ENCODE measurements at places on chromosomes 2 and 18.

DNA sequence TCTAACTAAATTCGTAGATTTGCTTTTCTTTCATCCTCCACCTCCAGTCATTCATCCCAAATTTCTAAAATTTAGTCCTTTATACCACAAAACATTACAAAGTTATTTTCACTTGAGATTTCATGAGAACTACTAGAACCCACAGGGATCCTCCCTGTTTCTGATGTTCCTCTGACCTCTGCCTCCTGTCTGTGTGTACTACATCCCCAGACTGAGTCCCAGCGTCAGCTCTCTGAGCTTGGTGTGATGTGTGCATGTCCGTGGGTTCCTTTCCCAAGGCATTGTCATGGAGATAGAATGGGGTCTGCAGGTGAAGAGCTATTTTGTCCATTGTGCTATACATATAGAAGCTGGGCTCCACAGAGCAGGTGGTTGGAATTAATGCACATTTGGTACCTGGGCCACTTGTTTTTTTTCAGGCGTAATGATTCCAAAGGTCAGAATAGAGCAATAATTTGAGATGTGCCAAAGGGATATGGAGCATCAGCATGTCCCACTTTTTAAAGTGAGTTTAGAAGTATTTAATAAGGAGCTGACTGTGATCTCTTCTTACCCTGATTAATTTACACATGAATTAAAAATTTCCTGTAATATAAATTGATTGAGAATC, 151.2 kb upstream of the BOD1L2 start:
- DNase-seq: no peak

GRCh38 chr2:177670791-177671535, 278.4 kb downstream of the AGPS start:
- DNase-seq: no peak

DNA sequence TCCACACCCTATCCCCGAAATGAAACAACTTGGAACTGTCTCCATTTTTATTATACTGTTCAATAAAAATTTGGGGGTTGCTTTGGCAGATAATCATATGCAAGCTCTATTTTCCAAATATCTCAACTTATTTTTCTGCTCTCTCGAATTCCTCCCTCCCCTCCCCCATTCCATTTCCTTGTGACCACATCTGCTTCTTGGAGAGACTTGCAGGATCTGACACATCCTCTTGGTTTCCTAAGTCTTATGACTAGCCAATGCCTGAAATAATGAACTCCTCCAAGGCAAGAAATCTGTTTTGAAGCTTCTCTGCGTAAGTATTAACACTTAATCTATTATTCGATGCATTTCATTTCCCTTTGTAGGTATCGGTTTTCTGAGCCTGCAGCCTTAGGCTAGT, 16.1 kb downstream of the TGIF1 start:
- DNase-seq: no peak

DNA sequence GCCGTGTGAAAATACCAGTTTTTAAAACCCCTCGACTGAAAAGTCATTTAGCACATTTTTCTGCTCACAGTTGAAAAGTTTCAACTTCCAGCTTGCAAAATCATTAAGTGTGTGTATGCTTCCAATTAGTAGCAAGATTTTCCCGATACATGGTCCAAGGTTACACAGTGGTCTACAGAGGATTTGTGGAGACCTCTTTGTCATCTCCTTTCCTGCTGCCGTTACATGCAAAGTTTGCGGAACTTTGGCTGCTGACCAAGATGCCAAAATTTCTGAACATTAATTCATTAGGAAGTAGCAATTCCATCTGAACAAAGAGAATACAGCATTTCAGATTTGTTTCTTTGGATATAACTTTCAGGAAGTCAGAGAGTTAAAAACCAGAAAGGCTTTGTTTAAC, 474.6 kb downstream of the PLCL1 start:
- DNase-seq: no peak

GRCh38 chr2:140384946-140385345, 1604.8 kb upstream of the NXPH2 start:
- no peak for DNase-seq

- no peak for DNase-seq
Measured at GRCh38 chr18:12074736-12075135, 18.9 kb upstream of the ANKRD62 start.

Measured in iPS DF 6.9 (cell line).